ENCODE measurements at places on chromosomes 13 and 19.

GRCh38 chr13:105345730-105346129 is 1189.7 kb downstream of the EFNB2 start:
- no peak for DNase-seq

DNA sequence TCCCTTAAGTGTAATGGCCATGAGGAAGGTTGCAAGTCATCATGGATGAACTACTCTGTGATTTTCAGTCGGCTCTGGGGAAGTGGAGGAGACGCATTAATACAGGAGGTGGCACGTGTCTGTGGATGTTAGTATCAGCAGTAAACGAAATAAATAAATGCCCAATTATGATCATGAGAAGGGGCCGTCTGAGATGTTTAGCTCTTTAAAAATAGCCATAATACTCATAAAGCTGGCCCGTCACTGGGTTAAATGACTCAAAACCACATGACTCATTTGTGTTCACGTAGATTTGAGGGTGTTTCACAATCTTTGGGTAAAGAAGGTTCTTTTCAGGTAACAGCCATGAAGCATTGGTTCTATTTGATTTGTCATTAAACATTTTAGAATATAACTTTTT is 620.6 kb downstream of the GPC6 start:
- peak; percentile 93 for DNase-seq

- peak; percentile 91 for DNase-seq
These were observed 24.7 kb downstream of the RASA3 start for GRCh38 chr13:114107686-114108081.

GRCh38 chr19:46349311-46349993 is 2.6 kb downstream of the PPP5C start:
- DNase-seq = no peak

- DNase-seq = peak; percentile 50
These were observed 215.2 kb downstream of the NBEA start for GRCh38 chr13:35157143-35157755.

GRCh38 chr19:39145180-39145953 is 19.8 kb downstream of the PAK4 start:
- no peak for DNase-seq

- no peak for DNase-seq
These were observed 15.3 kb downstream of the ZNF486 start for GRCh38 chr19:20182222-20182785.

GRCh38 chr13:72198967-72199560 is 332.1 kb upstream of the DACH1 start:
- DNase-seq = no peak

DNA sequence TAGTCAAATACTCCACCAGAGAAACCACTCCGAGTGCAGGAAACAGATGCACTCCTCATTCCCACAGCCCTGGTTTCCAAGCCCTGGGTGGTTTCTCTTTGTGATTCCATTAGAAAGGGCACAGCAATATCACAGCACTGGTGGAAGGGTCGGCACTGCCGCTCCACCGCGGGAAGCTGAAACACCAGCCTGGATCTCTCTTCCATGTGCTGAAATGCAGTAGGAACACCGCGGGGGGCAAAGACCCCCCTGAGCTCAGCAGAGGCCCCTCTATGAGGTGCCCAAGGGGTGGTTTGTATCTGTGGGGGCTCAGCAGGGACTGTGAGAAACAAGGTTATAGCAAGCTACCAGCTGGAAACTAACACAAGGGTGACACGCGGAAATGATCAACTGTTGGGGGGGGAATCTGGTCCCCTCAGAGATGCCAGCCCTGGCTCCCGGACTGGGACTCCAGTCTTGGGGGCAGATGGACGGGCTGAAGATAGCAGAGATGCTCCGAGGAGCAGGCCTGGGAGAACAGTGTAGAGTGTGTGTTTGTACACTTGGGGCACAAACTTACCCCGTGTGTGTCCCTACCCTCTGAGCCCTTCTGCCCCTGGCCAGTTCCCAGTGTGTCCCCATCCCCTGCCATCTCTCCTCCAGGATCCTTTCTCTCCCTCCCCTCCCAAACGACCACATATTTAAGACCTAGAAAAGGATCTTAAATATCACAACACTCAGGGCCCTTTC is 1.8 kb downstream of the ZFR2 start:
- no peak for DNase-seq

DNA sequence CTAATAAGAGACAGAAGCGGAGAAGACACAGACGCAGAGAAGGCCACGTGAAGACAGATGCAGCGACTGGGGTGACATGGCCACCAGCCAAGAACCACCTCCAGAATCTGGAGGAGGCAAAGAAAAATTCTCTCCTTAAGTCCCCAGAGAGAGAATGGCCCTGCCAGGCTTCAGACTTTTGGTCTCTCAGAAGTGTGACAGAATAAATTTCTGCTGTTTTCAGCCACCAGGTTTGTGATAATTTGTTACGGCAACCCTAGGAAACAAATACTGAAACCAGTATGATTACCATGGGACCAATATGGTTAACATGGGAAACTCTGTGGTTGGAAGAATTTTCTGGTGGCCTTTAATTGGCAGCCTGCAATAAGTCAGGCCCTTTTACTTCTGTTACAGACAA is 63.9 kb upstream of the DOCK9 start:
- no peak for DNase-seq

DNA sequence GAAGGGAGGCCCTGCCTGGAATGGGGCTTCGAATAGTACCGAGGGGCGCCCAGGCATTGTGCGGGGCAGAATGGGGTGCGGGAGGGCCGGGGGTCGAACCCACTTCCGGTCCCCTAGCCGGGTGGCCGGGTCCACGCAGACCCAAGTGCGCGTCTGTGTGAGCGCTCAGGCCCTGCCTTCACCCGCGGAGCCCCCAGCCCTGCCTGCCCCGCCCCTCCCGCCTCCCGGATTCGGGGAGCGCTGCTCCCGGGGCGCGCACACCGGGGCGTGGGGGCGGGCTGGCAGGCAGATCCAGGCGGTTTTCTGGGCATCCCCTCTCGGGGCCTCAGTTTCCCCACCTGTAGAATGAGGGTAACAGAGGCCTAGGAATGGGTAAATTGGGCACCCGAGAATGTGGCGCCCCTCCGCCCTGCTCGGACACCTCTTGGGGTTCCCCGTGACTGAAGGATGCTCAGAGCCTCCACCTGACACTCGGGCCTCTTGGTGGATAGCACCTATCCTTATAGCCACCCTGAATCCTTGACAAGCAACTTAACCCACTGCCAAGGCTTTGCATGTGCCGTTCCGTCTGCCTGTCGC is 682 bp downstream of the PIK3R2 start:
- DNase-seq = no peak

- DNase-seq = no peak
These were observed 14.8 kb downstream of the CEBPG start for GRCh38 chr19:33388231-33388724.

DNA sequence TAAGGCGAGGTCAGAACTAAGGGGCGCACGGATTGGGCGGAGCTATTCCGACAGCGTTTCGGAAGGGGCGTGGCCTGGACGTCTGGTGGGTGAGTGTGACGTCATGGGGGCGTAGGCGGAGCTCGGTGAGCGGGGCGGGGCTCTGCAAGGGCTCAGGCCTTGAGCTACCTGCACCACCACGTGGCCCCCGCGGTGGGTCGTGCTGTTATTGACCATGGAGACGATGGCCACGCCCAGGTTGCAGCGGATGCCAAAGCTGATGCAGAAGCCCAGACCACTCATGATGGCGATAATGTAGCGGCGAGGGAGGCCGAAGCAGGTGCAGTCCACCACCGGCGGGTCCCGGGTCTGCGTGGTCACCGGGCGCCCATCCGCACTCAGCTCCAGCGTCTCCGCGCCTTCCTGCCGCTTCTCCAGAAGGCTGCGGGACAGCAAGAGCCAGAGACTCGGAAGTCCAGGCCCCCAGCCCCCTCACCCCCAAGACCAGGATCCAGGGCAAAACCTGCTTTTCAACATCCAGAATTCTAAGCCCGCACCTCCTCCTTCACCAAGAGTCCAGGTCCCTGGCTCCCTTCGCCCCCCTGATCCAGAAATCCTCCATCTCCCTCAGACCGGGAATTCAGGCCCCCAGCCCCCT is 4.8 kb downstream of the SLC17A7 start:
- no peak for DNase-seq

- DNase-seq = no peak
These were observed 3.7 kb downstream of the RNU6-9 start for GRCh38 chr19:896999-897398.
